Mesothelial cell of epicardium (in vitro differentiated cells): ENCODE measurements at places on chromosomes 6 and 20. TPM values are rescaled to one million over a fixed set of nuclear protein-coding genes. Genes with fewer than 3 reads are reported as not detected.

Gene RAB44
- total RNA-seq = 0.07 to 0.16 TPM in 2 of 3 replicates, not detected in the other

DNA sequence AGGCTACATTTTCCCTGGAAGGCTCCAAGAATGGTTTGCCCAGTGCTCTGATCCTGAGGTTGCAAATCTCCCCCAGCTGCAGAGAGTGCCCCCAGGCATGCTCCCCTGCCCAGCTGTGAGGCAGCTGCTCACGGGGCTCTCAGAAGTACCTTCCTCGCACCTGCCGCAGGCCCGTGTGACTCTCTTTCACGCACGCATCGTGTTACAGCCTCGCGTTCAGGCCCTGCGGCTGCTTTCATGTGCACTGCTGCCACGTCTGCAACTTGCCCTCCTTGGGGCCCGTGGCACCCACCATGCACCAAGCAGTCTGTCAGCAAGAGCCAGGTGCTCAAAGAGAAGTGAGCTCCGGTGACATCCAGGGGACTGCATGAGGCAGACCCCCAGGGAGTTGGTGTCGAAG is 28.6 kb upstream of the SPO11 start:
- DNase-seq = no peak
- no peaks in the 10 kb centered on the region for H3K27me3 ChIP-seq
- H3K4me1 ChIP-seq = peaks cover 3% of the 10 kb centered on the region
- H3K36me3 ChIP-seq = no peaks in the 10 kb centered on the region
- no peak overlapping the region for H3K27ac ChIP-seq
- no peak overlapping the region for H3K4me3 ChIP-seq

DNA sequence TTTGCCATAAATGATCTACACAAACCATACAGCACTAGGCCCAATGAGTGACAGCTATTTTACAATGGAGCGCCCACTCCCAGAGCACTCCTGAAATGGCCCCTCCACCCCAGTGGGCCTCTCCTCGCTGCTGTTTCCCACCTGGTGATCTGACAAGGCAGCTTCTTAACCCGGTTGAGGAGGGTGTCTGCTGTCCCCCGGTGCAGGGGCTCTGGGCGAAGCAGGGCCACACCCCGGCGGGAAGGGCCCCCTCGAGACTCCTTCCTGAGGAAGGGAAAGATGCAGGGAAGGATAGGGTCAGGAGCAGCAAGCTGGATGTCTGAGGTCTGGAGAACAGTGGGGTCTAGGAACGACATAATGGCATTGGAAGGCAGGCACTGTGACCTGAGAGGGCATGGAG is 10.2 kb downstream of the ABHD16A start:
- H3K27me3 ChIP-seq = no peaks in the 10 kb centered on the region
- H3K4me3 ChIP-seq = no peak overlapping the region
- peaks cover 24% of the 10 kb centered on the region for H3K36me3 ChIP-seq
- H3K27ac ChIP-seq = no peak overlapping the region
- DNase-seq = no peak

DNA sequence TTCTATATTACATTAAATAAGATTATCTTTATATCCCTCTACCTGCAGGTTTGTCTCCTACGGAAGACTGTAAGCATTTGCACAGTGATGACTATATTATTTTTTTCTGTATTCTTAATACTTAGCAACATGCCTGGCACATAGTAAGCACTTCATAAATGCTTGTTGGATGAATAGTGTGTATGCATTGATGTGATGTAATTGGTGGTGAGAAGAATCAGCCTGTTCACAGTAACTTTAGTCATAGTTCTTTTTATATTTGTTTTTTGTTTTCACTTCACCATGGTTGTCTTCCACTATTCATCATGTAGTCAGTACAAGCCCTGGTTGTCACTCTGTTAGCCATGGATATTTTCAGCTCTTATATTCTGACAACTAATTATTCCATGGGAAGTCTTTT is 184.0 kb upstream of the FLRT3 start:
- H3K27me3 ChIP-seq = no peaks in the 10 kb centered on the region
- H3K36me3 ChIP-seq = peaks cover 2% of the 10 kb centered on the region
- DNase-seq = no peak
- H3K4me3 ChIP-seq = no peak overlapping the region
- no peak overlapping the region for H3K27ac ChIP-seq

Gene C4B
- 10.4 to 12.5 TPM (median 11.5 TPM) in 3 replicates for total RNA-seq

Gene CDK5RAP1
- 38.7 to 41.0 TPM (median 39.8 TPM) in 3 replicates for total RNA-seq

- no peaks in the 10 kb centered on the region for H3K4me1 ChIP-seq
- H3K27me3 ChIP-seq = no peaks in the 10 kb centered on the region
- no peaks in the 10 kb centered on the region for H3K36me3 ChIP-seq
- no peak overlapping the region for H3K4me3 ChIP-seq
- no peak overlapping the region for H3K27ac ChIP-seq
- no peak for DNase-seq
Observed at GRCh38 chr20:39778847-39779604, 816.9 kb downstream of the DHX35 start.

DNA sequence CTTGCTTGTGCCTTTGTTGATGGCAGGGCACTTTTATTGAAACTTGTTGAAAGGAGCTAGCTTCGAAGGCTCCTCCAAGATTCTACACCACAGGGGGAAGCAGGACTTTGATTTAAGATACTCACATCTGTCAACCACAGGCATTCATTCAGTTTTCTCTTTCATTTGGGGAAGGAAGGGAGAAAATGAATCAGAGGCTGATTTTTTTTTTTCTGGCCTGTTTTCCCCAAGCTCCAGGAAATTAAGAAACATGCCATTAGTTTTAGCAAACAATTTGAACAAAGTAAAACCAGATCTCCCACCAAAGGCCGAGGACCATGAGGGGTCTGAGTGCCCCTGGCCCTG is 8.7 kb upstream of the APCDD1L start:
- H3K4me1 ChIP-seq = peaks cover 10% of the 10 kb centered on the region
- no peak overlapping the region for H3K27ac ChIP-seq
- peaks cover 30% of the 10 kb centered on the region for H3K27me3 ChIP-seq

- no peaks in the 10 kb centered on the region for H3K36me3 ChIP-seq
- peaks cover 32% of the 10 kb centered on the region for H3K4me1 ChIP-seq
- H3K4me3 ChIP-seq = no peak overlapping the region
- no peak overlapping the region for H3K27ac ChIP-seq
Observed at GRCh38 chr6:14036911-14037310, 80.7 kb upstream of the CD83 start.

- H3K36me3 ChIP-seq = peaks cover 3% of the 10 kb centered on the region
- no peaks in the 10 kb centered on the region for H3K4me1 ChIP-seq
- no peak overlapping the region for H3K27ac ChIP-seq
- H3K27me3 ChIP-seq = no peaks in the 10 kb centered on the region
- DNase-seq = no peak
- H3K4me3 ChIP-seq = no peak overlapping the region
Observed at GRCh38 chr6:52529311-52529710, 47.5 kb downstream of the TRAM2 start.
